ENCODE measurements at places on chromosomes 7 and 10. TPM values are rescaled to one million over a fixed set of nuclear protein-coding genes. Genes with fewer than 3 reads are reported as not detected.

CFAP43 gene
- 0.31 TPM for total RNA-seq

LIPN gene
- total RNA-seq, result not detected

LIPJ gene
- total RNA-seq, result under 0.01 TPM

FAM237B gene
- total RNA-seq, result not detected

ARMC3 gene
- total RNA-seq, result not detected

LIPK gene
- total RNA-seq, result not detected

SLIT1 gene
- 0.31 TPM for total RNA-seq

GHRHR gene
- total RNA-seq, result not detected

OR6B1 gene
- not detected for total RNA-seq

TBC1D12 gene
- total RNA-seq, result 16.1 TPM

CTAGE8 gene
- not detected for total RNA-seq

RELN gene
- 1.3 TPM for total RNA-seq

ZSCAN21 gene
- total RNA-seq, result 8.8 TPM

CPA2 gene
- not detected for total RNA-seq

CALCR gene
- total RNA-seq, result not detected

FOXP2 gene
- 2.2 TPM for total RNA-seq

KCNIP2 gene
- 1.1 TPM for total RNA-seq

MORN4 gene
- 10.4 TPM for total RNA-seq

STRIP2 gene
- 2.9 TPM for total RNA-seq

NKX1-2 gene
- not detected for total RNA-seq

CARD11 gene
- total RNA-seq, result 0.13 TPM

ADAM12 gene
- total RNA-seq, result 13.7 TPM

PRPS1L1 gene
- total RNA-seq, result 0.13 TPM

FAM25G gene
- not detected for total RNA-seq

FLNC gene
- 110 TPM for total RNA-seq

SUN3 gene
- total RNA-seq, result not detected

SEMA3C gene
- 39.1 TPM for total RNA-seq

OR2A7 gene
- 0.26 TPM for total RNA-seq

NRAP gene
- not detected for total RNA-seq

ADRA2A gene
- 4.2 TPM for total RNA-seq

SVOPL gene
- total RNA-seq, result not detected

MMD2 gene
- total RNA-seq, result not detected

ECHS1 gene
- total RNA-seq, result 65.6 TPM

RFC2 gene
- 18.9 TPM for total RNA-seq

RGR gene
- total RNA-seq, result not detected

SDHAF3 gene
- total RNA-seq, result 9.0 TPM

ABCB4 gene
- total RNA-seq, result 3.9 TPM

EN2 gene
- total RNA-seq, result not detected

SLC35B4 gene
- total RNA-seq, result 21.5 TPM

RPS24 gene
- 2,753 TPM for total RNA-seq

HMX3 gene
- total RNA-seq, result not detected

STEAP1B gene
- total RNA-seq, result 18.9 TPM

PRKCQ gene
- not detected for total RNA-seq
